GM23338 (cell line): ENCODE measurements at places on chromosomes 16 and 17. TPM values are rescaled to one million over a fixed set of nuclear protein-coding genes. Genes with fewer than 3 reads are reported as not detected.

- no peak overlapping the region for H3K27ac ChIP-seq
- DNase-seq = no peak
- peaks cover 65% of the 10 kb centered on the region for H3K27me3 ChIP-seq
Measured at GRCh38 chr16:66430214-66430613, 3.1 kb downstream of the BEAN1 start.

DNA sequence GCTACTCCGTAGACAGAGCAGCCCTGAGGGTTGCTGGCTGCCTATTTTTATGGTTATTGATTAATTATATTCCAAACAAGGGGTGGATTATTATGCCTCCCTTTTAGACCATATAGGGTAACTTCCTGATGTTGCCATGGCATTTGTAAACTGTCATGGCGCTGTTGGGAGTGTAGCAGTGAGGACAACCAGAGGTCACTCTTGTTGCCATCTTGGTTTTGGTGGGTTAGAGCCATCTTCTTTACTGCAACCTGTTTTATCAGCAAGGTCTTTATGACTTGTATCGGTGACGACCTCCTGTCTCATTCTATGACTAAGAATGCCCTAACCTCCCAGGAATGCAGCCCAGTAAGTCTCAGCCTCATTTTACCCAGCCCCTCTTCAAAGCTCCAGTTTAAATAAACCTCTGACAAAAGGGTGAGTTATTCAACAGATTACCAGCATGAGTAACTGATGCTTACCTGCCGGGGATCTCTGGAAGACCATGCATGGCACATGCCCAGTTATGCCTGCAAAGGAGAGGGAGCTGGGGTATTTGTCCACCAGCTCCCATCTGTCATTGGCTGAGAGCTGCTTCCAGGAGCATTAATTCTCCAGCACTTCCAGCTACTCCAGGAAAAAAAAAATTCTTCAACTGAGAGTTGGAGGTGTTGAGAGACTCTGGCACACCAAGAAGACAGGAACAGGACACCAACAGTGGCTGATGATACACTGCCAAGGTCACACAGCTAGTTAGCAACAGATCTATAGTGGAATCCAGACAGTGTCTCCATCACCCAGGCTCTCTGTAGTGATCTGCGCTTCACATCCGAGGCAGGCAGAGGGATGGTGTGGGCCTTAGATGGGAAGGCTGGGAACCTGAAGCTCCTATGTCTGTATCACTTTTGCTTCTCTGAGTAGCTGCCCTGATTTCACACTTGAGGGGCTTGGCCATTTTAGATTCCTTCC lies 36.6 kb upstream of the IL21R start:
- no peaks in the 10 kb centered on the region for H3K27me3 ChIP-seq
- no peak for DNase-seq
- no peak overlapping the region for H3K4me3 ChIP-seq
- no peaks in the 10 kb centered on the region for H3K36me3 ChIP-seq
- H3K4me1 ChIP-seq = no peaks in the 10 kb centered on the region

DNA sequence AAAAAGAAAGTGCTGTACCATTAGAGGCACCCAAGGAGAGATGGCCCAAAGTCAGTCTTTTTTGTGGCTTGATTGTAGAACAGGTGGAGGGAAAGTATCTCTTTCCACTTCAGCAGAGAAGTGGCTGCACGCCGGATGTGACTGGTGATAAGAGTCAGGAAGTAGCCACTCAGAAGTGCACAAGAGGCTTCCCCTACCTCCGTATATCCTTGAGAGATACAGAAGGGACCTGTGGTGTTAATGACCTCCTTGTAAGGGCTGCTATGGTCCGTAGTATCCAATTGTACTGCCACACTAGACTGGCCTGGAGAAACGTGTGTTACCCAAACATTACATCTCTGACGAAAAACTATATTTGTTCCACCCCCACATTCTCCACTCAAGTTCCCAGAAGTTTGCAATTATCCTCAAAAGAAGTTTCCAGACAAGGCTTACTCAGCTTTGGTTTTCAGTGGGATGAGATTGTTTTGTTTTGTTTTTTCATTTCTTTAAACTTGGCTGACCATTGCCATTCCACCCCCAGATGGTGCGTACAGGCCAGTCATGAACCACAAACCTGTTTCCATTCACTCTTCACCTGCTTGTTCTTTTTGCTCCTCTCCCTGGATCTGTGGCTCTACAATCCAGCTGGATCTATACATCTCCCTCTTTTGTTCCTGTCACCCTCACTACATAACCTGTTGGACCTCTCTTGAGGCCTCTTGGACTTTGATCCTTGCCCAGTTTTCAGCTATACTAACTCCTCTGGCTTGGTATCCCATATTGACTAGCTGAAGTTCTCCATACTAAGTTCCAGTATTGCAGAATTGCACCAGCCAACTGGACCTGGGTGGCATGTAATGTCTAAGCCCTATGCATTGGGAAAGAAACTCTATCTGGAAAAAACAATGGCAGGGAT lies 20.7 kb upstream of the MED13 start:
- H3K27ac ChIP-seq = no peak overlapping the region
- H3K27me3 ChIP-seq = no peaks in the 10 kb centered on the region
- DNase-seq = no peak
- no peaks in the 10 kb centered on the region for H3K4me1 ChIP-seq
- no peak overlapping the region for H3K4me3 ChIP-seq

- H3K4me3 ChIP-seq = no peak overlapping the region
- no peak for DNase-seq
- H3K4me1 ChIP-seq = no peaks in the 10 kb centered on the region
- no peak overlapping the region for H3K27ac ChIP-seq
- no peaks in the 10 kb centered on the region for H3K27me3 ChIP-seq
Measured at GRCh38 chr17:73247726-73248125, 14.0 kb downstream of the CPSF4L start.

- H3K4me3 ChIP-seq = no peak overlapping the region
- H3K27ac ChIP-seq = peak overlapping the region; percentile 52; the same call in 1 of the 2 replicates
- no peaks in the 10 kb centered on the region for H3K27me3 ChIP-seq
- H3K36me3 ChIP-seq = no peaks in the 10 kb centered on the region
- H3K4me1 ChIP-seq = peaks cover 4% of the 10 kb centered on the region
Measured at GRCh38 chr17:32016231-32016630, 9.0 kb downstream of the LRRC37B start.

- H3K27me3 ChIP-seq = no peaks in the 10 kb centered on the region
- no peaks in the 10 kb centered on the region for H3K36me3 ChIP-seq
- DNase-seq = no peak
Measured at GRCh38 chr17:73743518-73744201, 99.4 kb upstream of the SDK2 start.

DNA sequence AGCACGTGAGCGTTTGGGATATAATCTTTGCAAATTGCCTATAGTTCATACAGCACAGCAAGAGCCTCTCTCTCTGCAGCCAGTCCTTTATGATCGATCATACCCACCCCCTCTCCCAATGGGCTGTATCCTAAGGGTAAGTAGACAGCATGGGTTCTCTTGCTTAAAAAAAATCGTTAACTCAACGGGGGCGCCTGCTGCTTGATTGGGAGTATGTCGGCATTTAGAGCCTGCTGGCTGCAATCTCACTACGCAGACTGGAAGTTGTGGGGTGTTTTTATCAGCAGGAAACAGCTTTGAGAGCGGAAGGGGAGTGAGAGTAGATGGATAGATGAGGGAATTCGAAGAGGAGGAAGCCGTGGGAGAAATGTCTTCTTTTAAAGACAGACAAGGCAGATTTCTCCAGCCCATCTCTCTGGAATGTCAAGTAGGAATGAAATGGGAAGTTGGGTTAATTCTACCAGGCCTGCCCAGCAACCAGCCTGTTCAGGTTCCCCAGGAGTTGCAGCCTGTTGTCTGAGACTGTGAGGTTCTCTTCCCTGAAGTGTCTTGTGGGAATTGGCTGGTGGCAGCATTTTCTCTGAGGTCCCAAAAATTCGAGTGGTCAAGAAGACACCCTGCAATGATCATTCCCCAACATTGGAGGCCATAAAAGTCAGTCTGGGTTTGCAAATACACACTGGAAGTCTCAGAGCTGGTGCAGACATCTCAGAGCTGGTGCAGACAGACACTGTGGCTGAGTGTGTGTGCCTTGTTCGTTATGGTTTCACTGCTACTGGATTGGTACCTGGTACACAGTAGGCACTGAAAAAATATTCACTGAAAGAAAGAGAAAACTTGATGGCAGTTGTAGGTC lies 65.6 kb downstream of the PRKCB start:
- H3K27ac ChIP-seq = no peak overlapping the region; the same call in 1 of the 2 replicates
- peak; percentile 57 for DNase-seq
- no peaks in the 10 kb centered on the region for H3K36me3 ChIP-seq
- peaks cover 13% of the 10 kb centered on the region for H3K4me1 ChIP-seq

GRCh38 chr16:89723279-89724250 lies 2.2 kb downstream of the ZNF276 start:
- H3K27me3 ChIP-seq = peaks cover 52% of the 10 kb centered on the region
- DNase-seq = no peak
- peaks cover 13% of the 10 kb centered on the region for H3K4me1 ChIP-seq

Gene PLK1
- total RNA-seq = 141 TPM in 2 replicates

Gene SLC5A10
- total RNA-seq = 0.10 TPM in 1 of 2 replicates, not detected in the other

Gene ABCA8
- total RNA-seq = not detected in 2 replicates

Gene RNF157
- 11.7 and 13.8 TPM in 2 replicates for total RNA-seq

Gene MSLN
- 0.10 TPM in 1 of 2 replicates, not detected in the other for total RNA-seq

Gene SHISA9
- total RNA-seq = 40.4 and 45.6 TPM in 2 replicates

Gene DPEP3
- 7.9 and 18.4 TPM in 2 replicates for total RNA-seq

Gene MMP28
- not detected in 2 replicates for total RNA-seq

Gene HAP1
- 2.2 and 3.5 TPM in 2 replicates for total RNA-seq
